Testis (tissue), 5 donors: ENCODE measurements at places on chromosomes 13 and 19. TPM values are rescaled to one million over a fixed set of nuclear protein-coding genes. Genes with fewer than 3 reads are reported as not detected.

- peak; percentile 10 for DNase-seq
Measured at GRCh38 chr13:113124211-113124970, 1.8 kb downstream of the F10 start.

- DNase-seq: no peak
Measured at GRCh38 chr19:2079865-2080301, 16.2 kb downstream of the MOB3A start.

- no peak for DNase-seq
Measured at GRCh38 chr13:106155411-106155810, 380.1 kb downstream of the EFNB2 start.

DNA sequence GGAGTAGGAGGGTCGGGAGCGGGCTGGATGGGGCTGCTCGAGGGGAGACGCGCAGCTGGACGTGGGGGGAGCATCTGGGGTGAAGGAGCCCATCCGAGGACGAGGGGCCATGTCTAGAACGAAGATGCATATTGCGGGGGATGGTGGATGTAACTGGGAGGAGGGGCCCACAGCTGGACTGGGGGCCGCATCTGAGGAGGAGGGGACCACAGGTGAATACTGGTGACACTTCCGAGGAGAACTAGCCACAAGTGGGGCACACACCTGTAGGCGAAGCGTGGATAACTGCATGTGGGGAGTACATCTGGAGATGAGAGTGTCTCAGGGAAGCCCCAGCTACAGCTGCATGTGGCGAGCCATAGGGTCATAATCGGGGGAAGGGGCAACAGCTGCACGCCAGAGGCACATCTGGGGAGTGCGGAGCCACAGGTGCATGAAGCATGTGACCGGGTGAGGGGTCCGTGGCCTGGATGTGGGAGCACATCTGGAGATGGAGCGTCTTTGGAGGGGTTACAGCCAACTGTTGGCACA is 402 bp downstream of the ZSWIM9 start:
- no peak for DNase-seq

Gene OVOL3
- total RNA-seq: 3.4 TPM
